ENCODE measurements at places on chromosomes 3 and 15. TPM values are rescaled to one million over a fixed set of nuclear protein-coding genes. Genes with fewer than 3 reads are reported as not detected.

Gene STXBP5L
- not detected for total RNA-seq

Gene DNAH12
- 0.14 TPM for total RNA-seq

- DNase-seq: no peak
These were observed 538.9 kb upstream of the GRM7 start for GRCh38 chr3:6321999-6322398.

DNA sequence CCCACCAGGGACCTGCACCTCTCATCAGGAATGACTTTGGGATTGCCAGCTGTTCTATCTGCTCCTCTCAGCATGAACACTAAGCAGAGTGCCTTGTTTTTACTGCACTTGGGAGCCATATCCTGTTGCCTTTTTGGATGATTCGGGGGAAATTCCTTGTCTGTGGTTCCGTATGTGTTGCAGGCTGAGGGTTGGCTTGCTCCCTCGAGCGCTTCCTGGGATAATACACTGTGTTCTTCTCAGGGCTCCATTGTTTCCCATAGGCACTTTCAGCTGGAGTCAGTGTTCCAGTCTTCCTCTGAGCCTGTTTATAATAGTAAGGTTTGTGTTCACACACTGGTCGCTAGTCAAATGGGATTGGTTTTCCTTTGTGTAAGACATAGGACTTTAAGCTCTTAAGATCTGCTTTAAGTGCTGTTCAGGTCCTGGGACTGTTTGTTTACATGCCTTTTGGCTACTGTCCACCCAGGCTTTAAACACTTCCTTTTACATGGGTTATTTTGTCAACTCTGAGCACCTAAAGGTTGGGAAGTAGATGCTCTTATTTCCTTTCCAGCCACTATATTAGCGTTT, 23.4 kb downstream of the BOC start:
- no peak for DNase-seq

Gene CLDN1
- 0.22 TPM for total RNA-seq
